ENCODE measurements at places on chromosomes 5 and 9.

GRCh38 chr9:32551276-32552051 is 663 bp upstream of the SMIM27 start:
- DNase-seq, result no peak

DNA sequence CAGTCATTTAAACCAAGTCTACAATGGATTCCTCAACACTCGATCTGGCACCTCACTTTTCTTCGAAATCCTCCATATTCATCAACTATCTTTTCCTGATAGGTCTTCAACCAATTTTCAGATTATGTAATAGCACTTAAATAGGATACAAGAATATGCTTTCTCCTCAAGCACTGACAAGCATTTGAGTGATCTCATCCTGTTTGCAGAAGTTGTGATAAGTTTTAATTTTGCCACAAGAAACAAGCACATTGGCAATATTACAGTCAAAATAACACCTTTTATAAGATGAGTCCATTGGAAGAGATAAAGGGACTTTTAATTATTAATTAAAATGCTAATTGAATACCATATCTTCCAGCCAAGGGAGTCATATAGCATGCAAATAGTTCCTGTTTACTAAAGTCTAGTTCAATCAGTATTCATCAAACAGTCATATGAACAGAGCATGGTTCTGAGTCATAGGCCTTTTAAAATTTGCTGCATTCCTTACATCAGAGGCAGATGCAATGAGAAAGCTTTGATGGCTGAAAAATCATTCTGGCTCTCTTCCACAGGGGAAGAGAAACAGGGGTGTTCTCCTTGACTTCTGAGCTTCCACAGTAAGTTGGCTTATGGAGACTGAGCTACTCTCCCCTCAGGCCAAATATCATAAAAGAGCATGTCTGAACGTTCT is 32.7 kb upstream of the ZCCHC9 start:
- DNase-seq, result no peak

- no peak for DNase-seq
Observed at GRCh38 chr5:138463419-138464007, 1.8 kb upstream of the EGR1 start.

- DNase-seq, result no peak
Observed at GRCh38 chr9:91894536-91894935, 55.5 kb downstream of the ROR2 start.

GRCh38 chr5:179139936-179140235 is 79.7 kb downstream of the ZNF354C start:
- DNase-seq, result no peak

DNA sequence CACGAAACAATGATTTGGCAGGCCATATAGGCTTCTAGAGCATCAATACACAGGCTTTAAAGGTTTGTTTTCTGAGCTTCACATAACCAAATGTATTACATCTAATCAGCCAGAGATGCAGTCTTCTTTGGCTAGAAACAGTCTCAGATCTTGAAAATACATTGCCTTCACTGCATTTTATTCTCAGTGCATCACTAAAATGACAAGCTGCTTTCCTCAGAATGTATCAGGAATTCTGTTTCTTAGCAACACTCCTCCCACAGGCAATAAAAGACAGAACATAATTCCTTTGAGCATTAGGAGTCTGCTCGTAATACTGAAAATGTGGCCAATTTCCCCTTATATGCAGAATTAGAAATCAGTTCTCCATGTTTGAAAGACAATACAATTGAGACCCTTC is 36.9 kb downstream of the FEM1C start:
- DNase-seq, result no peak

DNA sequence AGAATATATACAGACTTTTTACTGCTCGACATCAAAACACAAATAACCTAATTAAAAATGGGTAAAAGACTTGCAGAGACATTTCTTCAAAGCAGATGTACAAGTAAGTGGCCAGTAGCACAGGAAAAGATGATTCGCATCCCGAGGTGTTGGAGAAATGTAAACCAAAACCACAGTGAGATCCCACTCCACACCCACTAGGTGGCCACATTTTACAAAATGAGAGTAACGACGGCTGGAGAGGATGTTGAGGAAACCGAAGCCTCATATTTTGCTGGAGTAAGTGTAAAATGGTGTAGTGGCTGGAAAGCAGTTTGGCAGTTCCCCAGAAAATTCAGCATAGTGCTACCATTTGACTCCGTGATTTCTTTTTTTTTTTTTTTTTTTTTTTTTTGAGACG is 21.3 kb upstream of the GBGT1 start:
- no peak for DNase-seq

DNA sequence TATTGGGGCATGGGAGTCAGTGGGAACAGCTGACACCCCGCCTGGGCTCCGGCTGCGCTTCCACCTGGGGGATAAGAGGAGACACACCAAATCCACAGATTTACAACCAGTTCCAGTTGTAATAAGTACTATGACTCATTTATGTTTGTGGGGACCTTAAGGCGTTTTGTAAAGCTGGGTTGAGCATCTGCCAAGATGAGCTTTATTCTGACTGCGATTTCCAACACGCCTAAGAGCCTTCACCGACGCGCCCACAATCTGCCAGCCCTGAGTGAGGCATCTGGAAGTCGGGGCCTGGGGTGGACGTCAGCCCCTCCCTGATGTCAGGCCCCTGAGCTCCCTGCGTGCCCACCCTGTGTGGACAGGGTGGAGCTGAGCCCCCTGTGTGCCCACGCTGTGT is 14.3 kb upstream of the LHX3 start:
- no peak for DNase-seq

GRCh38 chr5:18920966-18921365 is 1067.0 kb downstream of the CDH18 start:
- no peak for DNase-seq

DNA sequence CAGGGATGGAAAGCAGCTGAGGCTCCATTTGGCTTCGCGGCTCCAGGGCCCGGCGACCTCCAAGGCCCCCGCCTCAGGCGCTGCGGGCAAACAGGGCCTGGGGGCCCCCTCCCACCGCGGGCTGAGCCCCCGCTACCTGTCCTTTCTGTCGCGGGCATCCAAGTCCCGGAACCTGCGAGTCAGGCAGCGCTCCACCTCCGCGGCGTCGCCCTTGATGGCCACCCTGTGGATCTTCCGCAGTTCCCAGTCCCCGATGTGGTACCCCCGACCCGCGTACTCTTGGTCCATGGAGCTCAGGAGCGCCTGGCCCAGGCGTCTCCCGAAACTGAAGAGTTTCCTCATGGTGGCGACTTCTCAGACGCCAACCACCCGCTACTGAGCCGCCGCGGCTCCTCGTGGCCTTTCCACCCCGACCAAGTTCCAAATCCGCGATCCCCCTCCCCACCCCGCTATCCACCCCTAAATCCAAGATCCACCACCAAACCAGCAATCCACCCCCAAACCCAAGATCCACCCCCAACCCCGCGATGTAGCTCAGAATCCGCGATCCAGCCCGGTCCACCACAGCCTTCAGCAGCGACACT is 86.5 kb upstream of the CCDC180 start:
- no peak for DNase-seq

GRCh38 chr5:139474890-139475791 is 4.3 kb downstream of the SMIM33 start:
- no peak for DNase-seq

DNA sequence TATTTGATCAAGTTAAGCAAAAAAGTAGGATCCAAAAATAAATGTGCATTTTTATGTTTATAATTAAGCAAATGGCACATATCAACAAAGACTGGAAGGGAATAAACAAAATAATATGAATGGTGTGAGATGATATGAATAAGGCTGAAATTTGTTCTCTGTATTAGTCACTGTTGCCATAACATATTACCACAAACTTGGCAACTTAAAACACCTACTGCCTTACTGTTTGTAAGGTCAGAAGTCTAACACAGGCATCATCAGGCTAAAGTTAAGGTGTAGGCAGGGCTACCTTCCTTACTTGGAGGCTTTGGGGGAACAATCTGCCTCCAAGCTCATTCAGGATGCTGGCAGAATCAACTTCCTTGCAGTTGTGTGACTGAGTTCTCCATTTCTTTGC is 19.3 kb downstream of the PGGT1B start:
- DNase-seq, result no peak

DNA sequence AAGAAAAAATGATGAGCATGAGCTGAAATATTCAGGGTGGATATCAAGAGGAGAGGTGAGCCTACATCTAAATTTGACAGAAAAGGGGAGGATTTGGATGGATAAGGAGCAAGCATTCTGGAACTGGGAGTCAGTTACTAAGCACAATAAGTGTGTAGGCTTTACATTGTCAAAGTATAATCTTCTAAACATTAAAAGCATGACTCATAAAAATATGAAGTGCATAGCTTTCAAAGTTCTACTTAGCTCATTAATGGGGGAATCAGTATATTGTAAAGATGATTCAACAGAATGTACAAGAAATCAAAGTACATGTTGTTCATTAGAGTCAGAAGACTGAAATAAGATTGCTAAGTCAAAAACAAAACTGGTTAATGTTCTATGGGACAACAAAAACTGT is 248.0 kb upstream of the GAS1 start:
- DNase-seq, result no peak

DNA sequence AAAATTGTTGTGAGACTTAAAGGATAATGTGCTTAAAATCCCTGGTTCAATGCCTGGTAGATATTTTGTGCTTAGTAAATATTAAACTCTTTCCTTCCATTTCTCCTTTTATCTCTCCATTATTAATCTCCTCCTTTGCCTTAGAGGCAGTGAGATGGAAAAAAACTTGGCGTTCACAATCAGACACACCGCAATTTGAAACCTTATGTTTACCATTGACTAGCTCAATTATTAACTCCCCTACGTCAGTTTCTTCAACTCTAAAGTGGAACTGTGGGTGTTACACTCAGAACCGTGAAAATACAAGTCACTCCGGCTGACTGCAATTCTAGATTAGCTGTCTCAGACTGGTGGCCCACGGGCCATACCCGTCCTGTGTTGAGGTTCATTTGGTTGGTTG is 327.2 kb downstream of the DEPDC1B start:
- no peak for DNase-seq

DNA sequence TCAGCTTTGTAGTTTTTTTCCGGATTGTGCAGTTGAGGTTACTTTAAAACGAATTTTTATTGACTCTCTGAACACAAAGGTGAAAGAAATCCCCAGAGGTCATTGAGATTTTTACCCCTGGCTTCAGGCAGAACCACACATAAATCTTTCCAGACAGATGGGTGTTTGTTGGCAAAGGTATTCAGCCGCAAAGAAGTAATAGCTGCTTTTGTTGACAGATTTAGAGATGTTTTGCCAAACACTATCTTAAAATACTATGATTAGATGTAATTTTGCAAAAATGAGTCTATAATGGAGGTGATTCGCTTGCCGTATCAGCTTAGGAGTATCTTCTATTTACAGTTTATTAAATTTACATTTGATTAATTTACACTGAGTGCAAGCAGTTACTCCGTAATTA is 418.3 kb upstream of the CLINT1 start:
- DNase-seq, result no peak

DNA sequence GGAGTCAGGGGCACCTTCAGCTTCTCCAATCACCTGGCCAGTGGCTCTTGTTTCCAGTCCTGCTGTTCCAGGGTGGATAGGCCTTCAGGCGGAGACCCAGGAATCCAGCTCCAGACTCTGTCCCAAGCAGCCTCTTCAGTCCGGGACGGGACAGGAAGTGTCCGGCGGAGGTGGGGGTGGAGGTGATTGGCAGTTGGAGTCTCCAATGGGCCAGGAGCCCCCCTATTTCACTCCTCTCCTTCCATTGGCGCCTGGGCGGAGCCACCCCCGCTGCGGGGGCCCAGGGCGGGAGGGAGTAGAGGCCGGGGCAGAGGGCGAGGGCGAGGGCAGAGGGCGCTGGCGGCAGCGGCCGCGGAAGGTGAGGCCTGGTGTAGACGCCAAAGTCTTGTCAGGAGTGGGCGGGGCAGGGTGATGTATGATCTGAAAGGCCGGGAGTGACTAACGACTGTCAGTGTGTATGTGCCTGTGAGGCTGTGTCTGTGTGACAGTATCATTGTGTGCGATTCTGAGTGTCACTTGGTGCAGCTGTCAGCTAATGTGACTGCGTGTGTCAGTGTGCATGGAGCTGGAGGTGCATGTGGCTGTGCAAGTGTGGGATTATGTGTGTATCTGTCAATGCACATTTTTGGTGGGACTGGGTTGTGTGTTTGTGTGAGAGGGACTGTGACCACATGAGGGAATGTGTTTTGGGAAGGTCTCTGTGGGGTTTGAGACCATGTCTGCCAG is at the start of gene IL11RA:
TSS of gene IL11RA (plus strand) at position 310 of the 726 bp plus-strand sequence. CDS start 3,033 bp downstream, outside the sequence.
- DNase-seq, result no peak
